ENCODE measurements at places on chromosomes 3 and 15.

DNA sequence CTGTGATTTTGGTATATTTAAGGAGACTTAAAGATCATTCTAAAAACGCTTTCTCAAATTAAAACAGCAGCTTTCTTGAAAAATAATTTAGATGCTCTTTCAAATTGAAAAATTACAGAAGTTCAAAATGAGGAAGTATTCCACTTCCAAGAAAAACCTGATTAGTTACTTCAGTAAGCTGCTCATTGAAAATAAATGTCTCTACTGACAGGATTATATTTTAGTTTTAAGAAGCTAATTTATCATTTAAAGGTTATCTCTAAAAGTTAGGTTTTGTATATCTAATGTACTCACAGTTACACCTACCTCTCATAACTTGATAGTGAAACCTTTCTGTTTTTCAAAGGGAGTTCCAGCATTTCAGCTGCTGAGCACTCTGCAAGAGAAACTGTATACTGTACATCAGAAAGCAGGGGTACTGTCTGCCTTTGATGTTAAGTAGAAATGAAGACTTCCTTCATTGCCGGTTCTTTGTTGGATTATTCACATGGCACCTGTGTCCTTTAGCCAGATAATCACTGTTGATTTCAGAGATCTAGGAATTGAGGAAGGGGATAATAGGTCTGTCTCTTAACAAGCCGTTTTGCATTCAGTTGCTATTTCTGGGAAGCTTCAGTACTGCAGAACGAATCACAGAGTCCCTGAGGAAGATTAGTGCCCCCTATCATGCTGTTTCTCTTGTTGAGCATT lies 161.6 kb downstream of the TCF12 start:
- DNase-seq: no peak

DNA sequence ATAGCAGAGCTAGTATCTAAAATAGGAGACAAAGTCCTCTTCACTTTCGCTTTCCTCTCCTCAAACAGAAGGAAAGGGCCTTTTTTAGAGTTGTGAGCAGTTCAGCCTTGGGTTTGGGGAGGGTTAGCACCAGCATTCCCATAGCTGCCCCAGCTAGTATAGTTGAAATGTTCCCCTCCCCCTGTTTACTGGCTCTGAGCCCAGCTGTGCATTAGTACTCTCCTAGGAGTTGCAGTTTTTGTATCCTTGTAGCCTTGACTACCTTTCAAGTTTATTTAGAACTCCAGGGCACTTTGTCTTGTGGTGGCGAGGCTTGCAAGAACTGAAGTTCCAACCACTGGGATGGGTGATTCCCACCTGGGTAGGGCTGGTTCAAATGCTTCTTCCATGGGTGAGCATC lies 245.1 kb upstream of the NAALADL2 start:
- DNase-seq: no peak

DNA sequence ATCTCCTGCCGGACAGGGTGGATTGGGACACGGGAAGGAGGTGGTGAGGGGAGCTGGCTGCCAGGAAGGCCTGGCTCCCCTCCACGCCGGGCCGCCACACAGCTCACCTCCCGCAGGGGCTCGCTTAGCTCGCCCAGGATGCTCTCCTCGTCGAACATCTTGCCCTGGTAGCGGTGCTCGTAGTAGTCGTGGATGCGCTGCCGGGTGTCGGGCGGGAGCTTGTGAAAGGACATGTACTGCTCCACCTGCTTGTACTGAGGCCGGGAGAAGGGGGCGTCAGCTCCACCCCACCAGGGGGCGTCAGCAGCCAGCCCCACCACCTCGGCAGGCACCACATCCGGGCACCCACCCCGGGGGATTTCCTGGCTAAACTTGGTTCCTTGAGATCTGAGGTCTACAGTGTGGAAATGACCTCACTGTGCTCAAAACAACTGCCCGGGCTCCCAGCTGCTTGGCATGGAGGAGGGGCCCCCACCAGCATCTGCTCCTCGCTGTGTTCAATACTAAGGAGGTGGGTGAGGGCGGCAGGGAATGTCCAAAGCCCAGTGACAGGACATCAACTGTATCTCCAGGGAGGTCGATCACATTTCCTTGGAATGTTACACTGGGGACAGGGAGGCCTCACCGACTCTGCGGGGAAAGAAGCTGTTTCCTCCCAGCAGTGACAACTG lies 43.4 kb downstream of the HCN4 start:
- DNase-seq: no peak

- DNase-seq: peak; percentile 14
Measured at GRCh38 chr3:33954956-33955355, 156.5 kb downstream of the PDCD6IP start.

GRCh38 chr15:84143753-84144314 lies 91.7 kb upstream of the GOLGA6L4 start:
- no peak for DNase-seq

DNA sequence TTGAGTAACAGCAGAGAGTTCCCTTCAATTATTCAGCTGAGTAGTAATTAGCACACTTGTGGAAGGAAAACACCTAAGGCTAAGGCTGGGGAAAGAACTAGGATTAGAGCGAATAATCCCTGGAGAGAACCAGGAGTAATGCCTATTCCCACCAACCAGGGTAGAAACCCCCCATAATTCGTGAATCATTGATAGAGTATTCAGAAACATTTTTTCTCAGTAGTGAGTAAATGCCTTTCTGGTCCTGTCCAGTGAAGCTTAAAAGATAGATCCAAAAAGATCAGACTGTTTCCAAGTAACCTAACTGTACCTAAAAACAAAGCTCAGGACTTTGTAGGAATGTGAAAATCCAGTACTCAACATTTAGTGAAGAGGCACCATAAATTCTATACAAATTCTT lies 71.2 kb downstream of the DGKG start:
- DNase-seq: no peak

DNA sequence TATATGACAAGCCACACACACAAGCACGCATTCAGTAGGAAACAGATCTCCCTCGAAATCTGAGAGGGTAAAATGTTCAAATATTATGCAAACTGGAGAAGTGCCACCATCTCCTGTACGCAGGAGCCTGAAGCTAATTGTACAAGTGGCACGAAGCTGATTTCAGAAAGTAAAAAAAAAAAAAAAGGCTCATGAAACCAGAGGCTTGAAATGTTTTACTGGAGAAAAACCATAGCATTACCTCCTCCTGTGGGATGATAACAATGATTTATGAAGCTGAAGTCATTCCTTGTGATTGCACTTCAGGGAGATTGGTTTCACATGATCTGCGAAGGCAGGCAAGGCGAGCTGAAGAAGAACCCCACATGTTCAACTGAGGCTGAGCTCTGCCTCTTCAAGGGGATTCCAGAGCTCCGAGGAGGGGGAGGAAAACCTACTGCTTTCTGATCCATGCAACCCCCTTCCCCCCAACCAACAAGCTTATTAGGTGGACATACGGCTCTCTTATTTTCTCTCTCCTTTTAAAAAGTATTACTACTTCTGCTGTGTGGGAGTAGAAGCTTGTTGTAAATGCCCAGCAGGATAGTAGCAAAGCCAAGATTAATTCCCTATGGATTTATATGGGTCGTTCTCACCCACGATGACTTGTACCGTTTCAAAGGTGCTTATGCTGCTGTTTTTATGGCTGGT lies 101.1 kb downstream of the GREM1 start:
- peak; percentile 90 for DNase-seq

DNA sequence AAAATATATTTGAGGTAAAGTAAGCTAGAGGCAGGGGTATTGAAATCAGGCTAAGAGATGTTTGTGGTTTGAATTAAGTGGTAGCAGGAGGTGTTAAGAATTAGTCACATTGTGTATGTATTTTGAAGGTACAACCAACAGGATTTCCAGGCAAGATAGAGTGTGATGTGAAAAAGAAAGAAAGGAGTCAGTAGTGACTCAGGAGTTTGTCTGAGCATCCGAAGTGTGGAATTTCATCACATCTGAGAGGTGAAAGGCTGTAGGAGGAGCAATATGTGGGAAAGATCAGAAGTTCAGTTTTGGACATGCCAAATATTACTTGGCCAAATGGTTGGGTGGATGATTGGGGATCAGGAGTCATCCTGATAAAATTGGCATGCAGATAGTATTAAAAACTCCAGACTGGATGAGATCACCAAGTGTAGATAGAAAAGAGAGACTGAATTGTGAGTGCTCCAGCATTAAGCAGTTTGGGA lies 32.1 kb upstream of the EBLN2 start:
- peak; percentile 97 for DNase-seq

GRCh38 chr15:59053482-59053881 lies 51.5 kb upstream of the CCNB2 start:
- no peak for DNase-seq

DNA sequence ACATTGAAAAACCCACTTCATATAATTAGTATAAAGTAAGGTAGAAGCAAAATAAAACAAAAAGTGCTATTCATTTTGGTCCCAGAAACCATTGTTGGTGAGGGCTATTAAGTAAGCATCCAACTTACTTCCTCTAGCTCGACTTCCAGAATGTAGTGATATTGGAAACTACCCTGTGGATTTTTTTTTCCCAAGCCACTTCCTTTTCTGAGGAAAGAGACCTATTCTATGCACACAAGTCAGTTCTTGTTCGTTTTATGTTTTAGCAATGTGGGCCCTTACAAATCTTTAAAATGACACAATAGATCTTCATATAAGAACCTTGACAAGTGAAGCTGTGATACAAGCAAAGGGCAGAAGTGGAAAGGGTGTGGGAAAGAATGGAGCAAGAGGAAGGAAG lies 402.0 kb upstream of the TBL1XR1 start:
- DNase-seq: no peak

GRCh38 chr15:25088261-25088790 lies 133.5 kb downstream of the SNRPN start:
- DNase-seq: no peak

GRCh38 chr3:27319847-27320526 lies 49.2 kb downstream of the NEK10 start:
- no peak for DNase-seq

Measured in fibroblast of mammary gland (primary cell).